Metanephros (tissue), 2 donors: ENCODE measurements at places on chromosomes 3 and 15. TPM values are rescaled to one million over a fixed set of nuclear protein-coding genes. Genes with fewer than 3 reads are reported as not detected.

SH2D7 gene
- total RNA-seq = not detected

MANF gene
- 45.0 TPM for total RNA-seq

XYLB gene
- total RNA-seq = 14.3 TPM

WNT5A gene
- 84.9 TPM for total RNA-seq

MUSTN1 gene
- 11.9 TPM for total RNA-seq

DUOX1 gene
- total RNA-seq = 1.8 TPM
